Effector memory CD8-positive, alpha-beta T cell (primary cell): ENCODE measurements at places on chromosomes 1 and 21.

DNA sequence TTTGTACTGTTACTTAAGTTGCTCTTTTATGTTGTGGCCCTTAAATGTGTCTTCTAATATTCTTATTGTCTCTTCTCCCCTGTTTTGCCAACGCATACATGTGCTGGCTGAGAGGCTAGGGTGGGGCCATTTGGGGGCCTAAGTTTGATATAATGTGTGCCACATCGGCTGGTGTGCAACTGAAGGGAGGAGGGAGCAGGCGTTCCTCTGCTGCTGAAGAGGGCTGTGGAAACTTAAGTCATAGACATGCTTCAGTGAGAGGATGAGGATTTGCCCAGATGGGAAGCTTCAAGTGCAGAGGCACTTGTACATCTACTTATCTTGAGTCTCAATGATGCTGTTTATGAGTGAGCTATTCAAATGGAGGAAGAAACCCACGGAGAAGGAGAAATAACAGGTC is 630.6 kb downstream of the LMO4 start:
- no peak overlapping the region for H3K27ac ChIP-seq
- no peak for DNase-seq
- H3K36me3 ChIP-seq: no peaks in the 10 kb centered on the region

GRCh38 chr1:223556414-223557129 is 108.9 kb downstream of the CAPN8 start:
- H3K36me3 ChIP-seq: no peaks in the 10 kb centered on the region
- no peaks in the 10 kb centered on the region for H3K4me1 ChIP-seq
- H3K27me3 ChIP-seq: peaks cover 11% of the 10 kb centered on the region
- no peak overlapping the region for H3K27ac ChIP-seq
- no peak overlapping the region for H3K4me3 ChIP-seq
- DNase-seq: no peak

GRCh38 chr1:49016030-49016977 is 239.6 kb upstream of the BEND5 start:
- no peaks in the 10 kb centered on the region for H3K4me1 ChIP-seq
- no peak overlapping the region for H3K4me3 ChIP-seq
- no peak for DNase-seq

- H3K4me1 ChIP-seq: peaks cover 47% of the 10 kb centered on the region
- peak overlapping the region; percentile 65 for H3K27ac ChIP-seq
- H3K36me3 ChIP-seq: peaks cover 66% of the 10 kb centered on the region
- H3K4me3 ChIP-seq: peak overlapping the region; percentile 99
Observed at GRCh38 chr1:26791626-26792025, 3.9 kb downstream of the PIGV start.

DNA sequence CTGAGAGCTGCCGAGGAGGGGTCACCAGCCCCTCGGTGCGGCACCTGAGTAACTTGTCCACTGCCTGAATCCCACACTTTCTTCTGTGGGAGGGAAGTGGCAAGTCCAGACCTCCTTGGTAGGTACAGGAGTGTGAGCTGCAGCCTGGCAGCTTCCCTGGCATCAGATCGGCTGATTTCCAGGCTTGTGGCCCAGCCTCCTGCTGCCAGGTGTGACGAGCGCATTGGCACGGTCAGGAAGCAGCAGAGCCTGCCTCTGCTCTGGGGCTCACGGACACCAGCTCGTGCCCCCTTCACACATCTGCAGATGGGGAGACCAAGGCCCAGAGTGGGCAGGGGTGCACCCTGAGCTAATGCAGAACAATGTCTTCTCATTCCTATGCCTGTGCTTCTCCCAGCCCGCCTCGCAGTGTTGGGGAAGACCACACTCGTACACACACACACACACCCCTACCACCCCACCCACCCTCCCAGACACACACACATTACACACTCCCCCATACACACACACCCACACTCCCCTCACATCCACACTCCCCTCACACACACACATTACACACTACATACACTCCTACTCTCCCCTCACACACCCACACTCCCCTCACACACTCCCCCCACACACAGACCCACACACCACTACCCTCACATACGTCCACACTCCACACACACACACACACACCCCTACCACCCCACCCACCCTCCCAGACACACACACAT is 33.1 kb upstream of the SELENON start:
- peaks cover 10% of the 10 kb centered on the region for H3K36me3 ChIP-seq
- H3K27ac ChIP-seq: no peak overlapping the region
- no peaks in the 10 kb centered on the region for H3K27me3 ChIP-seq
- peaks cover 2% of the 10 kb centered on the region for H3K4me1 ChIP-seq

DNA sequence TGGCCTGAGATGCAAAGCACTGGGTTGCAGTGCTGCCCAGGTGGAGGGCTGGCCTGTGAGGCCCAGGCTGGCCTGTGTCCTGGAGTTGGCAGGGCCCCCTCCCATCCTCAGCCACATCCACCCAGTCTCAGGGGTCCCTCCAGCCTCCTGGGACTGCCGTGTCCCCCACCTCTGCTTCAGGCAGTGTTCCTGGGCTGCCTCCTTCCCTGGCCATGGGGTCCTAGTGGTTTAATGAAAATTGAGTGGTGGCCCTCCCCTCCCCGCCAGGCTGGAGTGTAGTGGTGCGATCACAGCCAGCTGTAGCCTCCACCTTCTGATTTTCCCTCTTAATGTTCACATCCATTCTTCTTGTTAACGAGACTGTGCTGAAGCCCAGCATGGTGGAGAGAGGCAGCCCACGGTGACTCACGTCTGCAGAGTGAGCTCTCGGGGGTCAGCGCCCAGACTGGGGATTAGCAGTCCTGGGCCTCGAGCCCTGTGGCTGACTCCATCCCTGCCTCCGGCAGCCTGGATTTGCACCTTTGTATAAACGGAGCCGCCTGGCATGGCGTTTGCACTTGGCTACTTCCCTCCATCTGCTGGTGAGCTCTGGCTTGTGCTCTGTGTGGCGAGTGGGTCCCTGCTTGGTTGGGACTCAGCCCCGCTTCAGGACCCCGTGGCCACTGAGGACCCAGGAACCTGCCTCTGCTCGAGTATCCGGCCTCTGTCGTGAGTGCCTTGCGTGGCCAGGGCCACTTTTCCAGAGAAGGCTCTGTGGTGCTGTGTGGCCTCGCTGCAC is 6.9 kb downstream of the MIB2 start:
- peaks cover 13% of the 10 kb centered on the region for H3K36me3 ChIP-seq
- no peak overlapping the region for H3K27ac ChIP-seq
- no peak overlapping the region for H3K4me3 ChIP-seq
- DNase-seq: no peak
- H3K4me1 ChIP-seq: peaks cover 9% of the 10 kb centered on the region

GRCh38 chr1:48492392-48492791 is 20.4 kb upstream of the SPATA6 start:
- no peaks in the 10 kb centered on the region for H3K4me1 ChIP-seq
- H3K27me3 ChIP-seq: peaks cover 21% of the 10 kb centered on the region
- no peaks in the 10 kb centered on the region for H3K36me3 ChIP-seq
- no peak for DNase-seq
- H3K4me3 ChIP-seq: no peak overlapping the region
- no peak overlapping the region for H3K27ac ChIP-seq

- H3K36me3 ChIP-seq: no peaks in the 10 kb centered on the region
- H3K27ac ChIP-seq: no peak overlapping the region
- H3K4me3 ChIP-seq: no peak overlapping the region
- DNase-seq: no peak
- no peaks in the 10 kb centered on the region for H3K4me1 ChIP-seq
- H3K27me3 ChIP-seq: peaks cover 9% of the 10 kb centered on the region
Observed at GRCh38 chr1:57142169-57142568, 176.4 kb upstream of the C8B start.

DNA sequence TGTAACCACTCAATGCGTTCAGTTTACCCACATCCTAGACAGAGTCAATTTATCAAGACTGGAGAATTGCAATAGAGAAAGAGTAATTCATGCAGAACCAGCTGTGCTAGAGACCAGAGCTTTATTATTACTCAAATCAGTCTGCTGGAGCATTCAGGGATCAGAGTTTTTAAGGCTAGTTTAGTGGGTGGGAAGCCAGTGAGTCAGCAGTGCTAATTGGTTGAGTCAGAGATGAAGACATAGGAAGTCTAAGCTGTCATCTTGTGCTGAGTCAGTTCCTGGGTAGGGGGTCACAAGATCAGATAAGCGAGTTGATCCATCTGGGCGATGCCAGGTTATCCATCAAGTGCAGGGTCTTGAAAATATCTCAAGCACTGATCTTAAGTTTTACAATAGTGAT is 499.6 kb downstream of the MRPL39 start:
- no peak overlapping the region for H3K4me3 ChIP-seq
- no peaks in the 10 kb centered on the region for H3K4me1 ChIP-seq
- no peak for DNase-seq
- no peaks in the 10 kb centered on the region for H3K36me3 ChIP-seq
- no peak overlapping the region for H3K27ac ChIP-seq
- no peaks in the 10 kb centered on the region for H3K27me3 ChIP-seq

- no peak overlapping the region for H3K4me3 ChIP-seq
- H3K27me3 ChIP-seq: no peaks in the 10 kb centered on the region
- peaks cover 16% of the 10 kb centered on the region for H3K4me1 ChIP-seq
- peak overlapping the region; percentile 83 for H3K27ac ChIP-seq
- DNase-seq: peak; percentile 53
Observed at GRCh38 chr1:236451796-236452373, 57.8 kb downstream of the EDARADD start.

DNA sequence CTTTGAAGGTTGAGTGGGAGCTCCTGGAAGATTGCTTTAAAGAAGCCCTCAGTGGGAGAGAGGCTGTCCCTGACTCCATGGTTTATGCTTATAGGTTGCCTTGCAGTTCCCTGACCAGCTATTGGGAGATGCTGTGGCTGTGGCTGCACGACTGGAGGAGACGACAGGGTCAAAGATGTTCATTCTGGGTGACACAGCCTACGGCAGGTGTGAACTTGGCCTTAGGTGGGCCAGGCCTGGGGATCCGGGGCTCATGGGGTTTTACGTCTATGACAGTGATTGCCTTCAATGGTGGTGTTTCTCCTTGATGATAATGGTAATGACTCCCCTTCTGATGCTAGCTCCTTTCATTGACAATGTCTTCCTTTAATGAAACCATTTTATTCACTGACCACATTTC is 692 bp downstream of the DPH2 start:
- no peaks in the 10 kb centered on the region for H3K27me3 ChIP-seq
- no peak overlapping the region for H3K27ac ChIP-seq
- DNase-seq: no peak
- peaks cover 29% of the 10 kb centered on the region for H3K4me1 ChIP-seq

GRCh38 chr1:116900471-116901365 is 9.0 kb upstream of the PTGFRN start:
- H3K27ac ChIP-seq: no peak overlapping the region
- no peaks in the 10 kb centered on the region for H3K36me3 ChIP-seq
- DNase-seq: no peak
- H3K4me1 ChIP-seq: no peaks in the 10 kb centered on the region
- peaks cover 31% of the 10 kb centered on the region for H3K27me3 ChIP-seq

DNA sequence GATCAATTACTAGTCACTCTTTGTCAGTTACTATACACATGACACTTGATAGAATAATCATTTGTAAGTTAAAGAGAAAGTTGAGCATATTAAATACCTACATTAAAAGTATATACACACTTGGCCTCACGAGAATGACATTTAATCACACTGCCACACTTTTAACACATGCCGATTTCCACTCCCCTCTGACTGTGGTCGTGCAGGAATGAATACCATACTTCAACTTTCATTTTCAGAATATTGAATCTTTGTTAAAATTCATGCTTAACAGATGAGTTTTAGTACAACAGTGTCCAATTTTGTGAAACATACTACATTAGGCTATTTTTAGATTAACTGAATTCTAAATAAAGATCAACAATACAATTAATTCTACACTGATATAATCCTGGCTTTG is 78.2 kb upstream of the SDC3 start:
- H3K27me3 ChIP-seq: no peaks in the 10 kb centered on the region
- DNase-seq: no peak
- peaks cover 26% of the 10 kb centered on the region for H3K4me1 ChIP-seq
- peaks cover 35% of the 10 kb centered on the region for H3K36me3 ChIP-seq

DNA sequence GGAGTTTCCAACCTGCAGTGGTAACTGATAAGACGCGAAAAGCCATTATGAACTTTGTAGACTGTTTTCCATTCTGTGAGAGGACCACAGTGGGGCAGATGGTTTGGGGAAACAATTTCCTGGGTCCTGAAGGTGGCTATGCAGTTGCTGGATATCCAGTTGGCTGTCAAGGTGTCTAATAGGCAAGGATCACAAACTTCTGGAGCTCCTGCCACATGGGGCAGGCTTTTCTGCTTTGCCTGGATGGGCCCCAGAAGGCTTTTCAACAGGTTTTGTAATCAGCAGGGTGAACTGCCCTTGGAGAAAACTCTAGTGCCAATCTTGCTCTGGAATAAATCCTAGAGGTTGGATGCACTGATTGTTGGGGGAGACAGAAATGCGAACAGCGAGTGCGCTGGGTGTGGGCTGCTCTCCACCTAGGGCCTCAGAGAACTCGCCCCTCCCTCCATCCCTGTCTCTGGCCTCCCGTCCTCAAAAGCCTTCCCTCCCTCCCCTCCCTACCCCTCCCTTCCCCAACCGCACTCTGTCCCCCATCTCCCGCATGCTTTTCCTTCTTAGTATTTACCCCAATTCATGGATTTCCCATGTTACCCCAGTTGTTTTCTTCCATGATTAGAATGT is 210.3 kb upstream of the USP24 start:
- H3K27ac ChIP-seq: no peak overlapping the region
- peaks cover 82% of the 10 kb centered on the region for H3K27me3 ChIP-seq
- H3K4me1 ChIP-seq: no peaks in the 10 kb centered on the region
- no peak for DNase-seq

GRCh38 chr21:38346286-38346685 is 89.5 kb downstream of the KCNJ15 start:
- no peaks in the 10 kb centered on the region for H3K4me1 ChIP-seq
- no peak overlapping the region for H3K4me3 ChIP-seq
- no peak for DNase-seq
- no peaks in the 10 kb centered on the region for H3K27me3 ChIP-seq
- H3K27ac ChIP-seq: no peak overlapping the region

DNA sequence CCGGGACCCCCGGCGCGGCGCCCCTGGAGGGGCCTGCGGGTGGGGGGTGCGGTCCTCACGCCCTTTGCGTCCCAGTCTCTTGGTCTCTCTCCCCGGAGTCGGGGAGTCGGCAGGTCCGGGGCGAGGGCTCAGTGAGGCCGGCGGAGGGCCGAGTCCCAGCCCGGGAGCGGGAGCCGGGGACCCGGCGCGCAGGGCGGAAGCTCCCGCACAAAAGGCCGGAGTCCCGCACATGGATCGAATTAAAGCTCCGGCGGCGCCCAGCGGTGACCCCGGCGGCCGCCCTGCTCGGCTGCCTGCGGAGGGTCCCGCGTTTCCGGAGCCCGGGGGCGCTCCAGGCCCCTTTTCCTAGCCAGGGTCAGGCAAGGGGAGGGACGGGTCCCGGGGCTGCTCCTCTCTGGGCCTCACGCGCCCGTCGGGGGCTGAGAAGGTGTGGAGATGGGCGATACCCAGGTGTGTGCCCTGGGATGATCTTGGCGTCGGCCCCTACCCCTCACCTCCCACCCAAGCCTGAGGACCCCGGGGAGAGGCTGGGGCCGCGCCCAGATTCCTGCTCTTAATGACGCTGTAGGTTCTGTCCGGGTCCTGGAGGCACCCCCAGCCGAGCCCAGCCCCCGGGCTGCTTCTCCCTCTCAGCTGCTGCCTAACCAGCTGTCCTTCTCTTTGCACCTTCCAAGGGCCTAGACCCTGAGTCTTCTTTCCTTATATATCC is 512 bp downstream of the FBLIM1 start:
- no peaks in the 10 kb centered on the region for H3K36me3 ChIP-seq
- H3K27ac ChIP-seq: no peak overlapping the region
- H3K4me3 ChIP-seq: peak overlapping the region; percentile 65
